HEK293T (cell line): ENCODE measurements at places on chromosomes 13 and 19.

GRCh38 chr13:47256618-47257017 is 359.8 kb upstream of the HTR2A start:
- DNase-seq: no peak

GRCh38 chr13:32663660-32664059 is 77.4 kb downstream of the PDS5B start:
- no peak for DNase-seq

GRCh38 chr13:38667526-38668109 is 19.3 kb upstream of the FREM2 start:
- DNase-seq: no peak

DNA sequence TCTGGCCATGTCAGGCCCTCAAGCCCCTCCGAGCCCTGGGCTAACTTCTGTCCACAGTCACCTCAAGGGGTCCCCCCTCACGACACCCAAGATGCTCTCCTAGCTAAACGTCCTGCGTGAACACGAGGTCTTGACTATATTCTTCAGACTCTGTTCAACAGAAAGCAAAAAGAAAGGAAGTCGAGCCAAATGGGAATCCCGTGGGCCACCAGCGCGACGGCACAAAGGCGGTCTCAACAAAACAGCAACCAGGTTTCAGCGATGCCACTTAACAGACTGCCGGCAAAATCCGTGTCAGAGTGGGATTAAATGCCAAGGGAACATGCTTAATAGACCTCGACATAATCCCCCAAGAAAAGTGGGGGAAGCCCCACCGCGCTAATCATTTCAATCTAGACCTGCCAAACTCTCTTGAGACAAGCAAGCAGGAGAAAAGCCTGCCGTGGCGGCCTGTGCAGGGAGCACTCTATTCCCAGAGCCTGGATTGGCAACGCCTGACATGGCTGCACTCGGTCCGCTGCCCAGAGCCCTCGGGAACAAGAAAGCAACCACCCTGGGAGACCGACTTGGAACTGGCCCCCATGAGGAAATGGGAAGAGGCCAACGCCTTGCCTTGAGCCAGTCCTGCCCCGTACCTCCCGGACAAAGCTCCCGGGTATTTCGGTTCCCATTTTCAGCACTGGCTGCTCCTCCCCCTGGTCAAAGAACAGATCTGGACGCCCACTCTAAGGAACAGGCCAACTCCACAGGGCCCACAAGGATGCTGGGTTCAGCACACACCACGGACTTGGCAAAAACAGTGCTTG is 16.0 kb downstream of the ZC3H4 start:
- DNase-seq: no peak

DNA sequence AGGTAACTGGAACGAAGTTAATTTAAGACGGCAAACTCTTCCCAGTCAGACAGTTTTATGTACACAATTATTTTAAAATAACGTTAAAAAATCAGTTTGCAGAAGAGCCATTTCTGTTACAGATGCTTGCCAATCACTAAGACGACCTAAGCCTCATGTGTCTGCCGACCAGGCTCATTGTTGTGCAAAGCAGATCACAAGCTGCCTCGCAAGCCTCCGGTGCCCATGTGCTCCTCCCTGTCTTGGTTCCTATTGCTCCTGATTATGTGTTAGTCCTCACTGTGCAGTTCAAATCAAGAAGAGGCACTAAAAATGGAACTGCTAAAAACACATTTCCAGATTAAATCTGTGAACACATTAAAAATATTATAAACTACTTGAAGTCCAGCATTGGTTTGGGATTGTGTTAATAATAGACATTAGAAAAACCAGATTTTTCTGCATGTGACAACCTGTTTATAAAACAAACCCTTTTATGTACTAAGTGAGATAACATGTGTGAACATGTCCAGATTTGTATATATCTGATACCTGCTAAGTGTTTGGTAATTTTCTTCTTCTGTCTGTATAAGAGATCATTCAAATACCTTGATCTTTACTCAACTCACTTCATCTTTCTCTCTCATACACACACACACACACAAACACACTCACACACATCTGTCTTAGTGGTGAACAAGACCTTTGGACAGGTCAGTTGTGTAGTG is 81.9 kb upstream of the SLC15A1 start:
- DNase-seq: no peak

GRCh38 chr13:36997716-36998427 is 1.3 kb downstream of the ALG5 start:
- DNase-seq: no peak

GRCh38 chr19:28710278-28710677 is 502.7 kb downstream of the UQCRFS1 start:
- peak; percentile 7 for DNase-seq

- no peak for DNase-seq
These were observed 9.3 kb downstream of the CDC16 start for GRCh38 chr13:114243971-114244370.

DNA sequence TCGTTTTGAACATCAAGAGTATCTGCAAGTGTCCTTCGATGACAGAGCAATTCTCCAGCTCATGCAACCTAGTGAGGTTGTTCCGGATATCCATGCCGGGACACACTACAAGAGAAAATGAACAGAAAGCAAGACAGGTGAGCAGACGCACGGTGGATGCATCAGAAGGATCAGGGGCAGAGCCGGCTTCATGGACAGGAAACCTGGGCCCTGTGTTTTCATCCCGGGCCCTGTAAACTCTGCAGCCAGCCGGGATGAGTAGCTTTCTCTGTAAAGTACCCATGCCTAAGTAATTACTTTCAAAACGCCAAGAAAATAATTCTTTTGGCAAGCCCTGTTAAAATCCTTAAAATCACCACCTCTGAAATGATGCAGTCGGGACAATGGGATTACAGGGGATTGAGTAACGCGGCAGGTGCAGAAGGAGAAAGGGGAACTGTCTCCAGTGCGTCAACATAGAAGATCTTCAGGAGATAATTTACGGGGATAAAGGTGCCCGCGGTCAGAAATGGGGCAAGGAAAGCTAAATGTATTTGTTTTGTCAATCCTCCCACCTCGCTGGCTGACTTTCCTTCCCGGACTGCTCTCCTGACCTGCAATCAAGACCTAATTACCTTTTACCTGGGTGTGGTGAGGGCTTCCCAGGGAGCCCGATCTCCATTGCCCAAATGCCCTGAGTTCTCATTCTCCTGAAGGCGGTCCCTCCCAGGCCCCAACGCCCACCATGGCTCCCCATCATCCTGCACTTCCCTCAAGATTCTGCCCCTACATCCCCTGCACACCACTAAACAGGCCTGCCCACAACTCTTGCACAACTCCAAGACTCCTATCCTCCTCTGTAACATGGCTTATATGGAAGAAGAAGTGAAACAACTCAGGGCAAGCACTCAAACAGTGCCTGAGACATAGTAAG is 26.2 kb downstream of the INSR start:
- no peak for DNase-seq

DNA sequence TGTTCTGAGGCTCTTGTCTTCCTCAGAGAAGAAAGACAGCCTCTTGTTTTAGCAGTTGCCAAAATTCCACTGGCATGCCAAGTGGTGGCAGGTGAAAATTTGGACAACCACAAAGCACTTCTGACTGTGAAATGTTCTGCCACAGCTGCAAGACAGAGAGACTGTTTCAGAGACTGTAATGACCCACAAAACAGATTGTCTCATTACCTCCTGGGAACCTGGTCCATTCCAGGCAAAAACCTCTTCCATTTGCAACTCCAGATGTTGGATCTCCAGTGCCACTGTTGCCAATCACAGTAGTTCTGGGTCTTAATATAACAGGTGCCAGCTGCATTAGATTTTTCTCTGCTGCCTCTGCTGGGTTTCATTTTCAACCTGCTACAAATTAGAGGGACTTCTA is 911.5 kb downstream of the UQCRFS1 start:
- no peak for DNase-seq

DNA sequence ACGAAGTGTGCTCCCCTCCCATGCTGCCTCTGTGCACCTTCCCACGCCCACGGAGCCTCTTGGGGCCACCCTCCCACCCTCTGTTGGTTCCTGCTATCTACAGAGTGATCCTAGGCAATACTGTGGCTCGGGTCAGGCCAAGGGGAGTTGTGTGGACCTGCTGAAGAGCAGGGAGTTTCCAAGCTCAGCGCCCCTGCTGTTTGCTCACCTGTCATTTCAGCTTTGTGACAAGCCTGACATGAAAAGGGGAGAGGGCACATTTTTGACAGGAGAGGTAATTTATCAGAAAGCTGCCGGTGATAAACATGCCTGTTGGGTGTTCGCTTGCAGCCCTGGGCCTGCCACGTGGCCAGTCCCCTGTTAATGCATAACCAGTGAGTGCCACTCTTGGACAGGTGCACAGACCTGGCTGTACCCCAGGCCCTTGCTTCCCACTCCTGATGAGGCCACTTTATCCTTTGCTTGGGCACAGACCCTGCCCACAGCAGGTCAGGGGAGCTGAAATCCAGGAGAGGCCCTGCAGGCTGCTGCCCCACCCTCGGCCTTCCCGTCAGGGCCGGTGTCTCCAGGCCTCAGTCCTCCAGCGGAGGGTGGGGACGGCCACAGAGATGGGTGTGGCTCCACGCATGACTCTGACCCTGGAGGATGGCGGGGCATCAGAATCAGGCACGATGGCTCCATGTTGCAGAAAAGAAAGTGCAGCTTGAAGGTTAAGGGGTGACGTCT is 201.5 kb upstream of the GPR12 start:
- DNase-seq: no peak

DNA sequence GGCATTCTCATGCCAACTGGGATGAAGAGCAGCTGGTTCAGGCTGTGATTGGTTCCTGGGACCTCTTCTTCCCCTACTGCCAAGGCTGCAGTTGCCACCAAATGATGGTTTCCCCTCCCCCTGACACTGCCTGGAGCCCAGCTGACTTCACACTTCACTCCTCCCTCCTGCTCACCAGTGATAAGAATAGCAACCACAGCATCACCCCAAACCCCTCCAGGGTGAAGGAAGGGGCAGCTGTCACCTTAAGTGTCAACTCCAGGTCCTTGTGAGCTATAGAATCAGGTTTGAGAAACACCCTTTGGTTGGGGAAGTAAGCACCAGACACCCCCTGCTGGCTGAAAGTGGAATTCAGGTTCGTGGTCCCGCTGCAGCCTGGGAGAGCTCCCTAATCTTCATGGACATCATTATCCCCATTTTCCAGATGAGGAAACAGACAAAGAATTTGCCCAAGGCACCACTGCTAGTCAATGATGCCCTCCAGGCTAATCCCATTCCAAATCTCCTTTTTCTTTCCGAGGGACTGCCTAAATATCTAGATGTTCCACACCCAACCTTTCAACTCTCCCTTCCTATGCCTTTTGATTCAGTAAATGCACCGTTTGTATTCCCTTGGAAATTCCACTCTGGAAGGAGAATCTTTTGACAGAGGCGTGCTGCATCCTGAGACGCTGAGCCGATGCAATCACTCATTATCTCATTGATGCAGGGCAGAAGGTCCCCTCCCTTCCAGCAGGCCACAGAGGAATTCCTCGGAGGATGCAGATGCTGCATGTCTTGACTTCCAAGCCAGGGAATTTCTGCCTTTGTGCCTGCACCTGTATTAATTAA is 50.6 kb upstream of the UQCRFS1 start:
- DNase-seq: peak; percentile 42

- no peak for DNase-seq
These were observed 176.1 kb downstream of the TM9SF2 start for GRCh38 chr13:99677116-99677951.

- DNase-seq: no peak
These were observed 2.7 kb upstream of the SNAPC2 start for GRCh38 chr19:7917267-7918061.

DNA sequence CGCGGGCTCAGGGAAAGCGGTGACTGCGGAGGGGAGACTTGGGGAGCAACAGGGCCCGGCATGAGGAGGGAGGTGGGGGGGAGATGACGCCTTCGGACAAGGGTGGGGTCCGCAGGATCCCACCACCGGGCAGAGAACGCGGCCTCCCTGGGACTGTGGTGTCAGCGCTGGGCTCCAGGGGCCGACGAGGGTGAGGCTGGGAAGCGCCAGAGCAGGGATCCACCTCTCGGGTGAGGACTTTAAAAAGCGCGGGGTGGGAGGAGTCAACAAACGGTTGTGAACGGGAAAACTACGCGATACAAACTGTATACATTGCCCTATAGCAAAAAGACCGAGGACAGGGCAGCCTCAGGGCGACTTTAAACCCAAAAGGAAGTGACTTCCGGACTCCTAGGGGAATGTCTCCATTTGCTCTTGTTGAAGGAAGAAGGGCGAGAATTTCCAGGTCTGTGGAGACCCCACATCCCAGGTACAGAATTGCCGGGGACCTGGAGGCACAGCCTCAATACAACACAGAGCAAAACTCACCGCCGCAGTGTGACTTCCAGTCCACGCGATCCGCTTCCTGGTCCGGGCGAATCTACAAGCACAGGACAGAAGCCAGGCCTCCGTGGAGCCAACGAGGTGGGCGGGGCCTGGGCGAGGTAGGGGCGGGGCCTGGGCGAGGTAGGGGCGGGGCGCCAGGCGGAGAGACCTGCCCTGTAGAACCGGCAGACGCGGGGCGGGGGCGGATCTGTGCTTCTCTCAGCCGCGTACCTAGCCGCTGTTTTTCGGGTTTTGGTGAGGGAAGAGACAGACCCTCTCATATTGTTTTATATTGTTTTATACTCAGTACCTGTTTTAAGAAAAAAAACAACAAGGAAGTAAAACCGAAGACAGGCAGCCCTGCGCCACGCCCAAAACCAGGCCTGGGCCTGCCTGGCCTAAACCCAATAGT is at the start of gene ZNF888:
Gene ZNF888 (minus strand): TSS at position 588 of the 937 bp plus-strand sequence. CDS start 5,555 bp downstream, outside the sequence.
- DNase-seq: peak; percentile 80

DNA sequence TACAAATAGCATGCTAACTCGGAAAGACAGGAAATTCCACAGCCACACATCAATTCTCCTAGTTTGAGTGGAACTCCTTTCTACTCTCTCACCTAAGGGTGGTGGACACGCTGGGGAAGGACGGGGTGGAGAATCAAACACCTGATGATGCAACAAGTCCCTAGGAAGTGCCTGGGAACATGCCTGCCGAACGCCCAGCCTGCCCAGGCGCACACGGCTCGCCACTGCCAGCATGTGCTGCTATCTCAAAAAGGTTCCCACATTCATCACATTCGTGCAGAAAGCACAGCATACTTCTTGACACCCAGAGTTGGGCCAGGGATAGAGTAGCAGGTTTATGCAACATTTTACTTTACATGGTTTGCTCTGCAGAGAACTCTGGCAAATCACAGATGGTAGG is 164.6 kb downstream of the ABCC4 start:
- DNase-seq: no peak

GRCh38 chr13:32311188-32311897 is 3.8 kb downstream of the ZAR1L start:
- DNase-seq: no peak

GRCh38 chr19:32448026-32448425 is 42.5 kb downstream of the DPY19L3 start:
- no peak for DNase-seq

- DNase-seq: no peak
These were observed 1850.4 kb downstream of the OLFM4 start for GRCh38 chr13:54879036-54879435.

- DNase-seq: no peak
These were observed 14.7 kb upstream of the PDCD5 start for GRCh38 chr19:32566246-32566830.

- no peak for DNase-seq
These were observed 426.2 kb upstream of the DACH1 start for GRCh38 chr13:72293206-72293605.

DNA sequence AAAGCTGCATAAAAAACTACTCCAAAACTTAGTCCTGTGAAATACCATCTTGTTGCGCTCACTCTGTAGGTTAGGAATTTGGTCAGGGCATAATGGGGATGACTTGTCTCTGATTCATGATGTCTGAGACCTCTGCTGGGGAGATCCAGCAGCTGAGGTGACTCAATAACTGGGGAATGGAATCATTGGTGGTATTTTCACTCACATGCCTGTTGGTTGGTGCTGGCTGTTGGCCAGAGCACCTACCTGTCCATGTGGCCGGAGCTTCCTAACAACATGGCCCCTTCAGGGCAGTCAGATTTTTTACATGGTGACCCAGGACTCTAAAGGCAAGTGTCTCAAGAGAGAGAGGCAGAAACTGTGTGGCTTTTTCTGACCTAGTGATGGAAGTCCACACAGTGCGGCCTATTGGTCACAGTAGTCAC is 7.4 kb upstream of the ESD start:
- DNase-seq: no peak
